ENCODE measurements at places on chromosomes 2 and 18. TPM values are rescaled to one million over a fixed set of nuclear protein-coding genes. Genes with fewer than 3 reads are reported as not detected.

DNA sequence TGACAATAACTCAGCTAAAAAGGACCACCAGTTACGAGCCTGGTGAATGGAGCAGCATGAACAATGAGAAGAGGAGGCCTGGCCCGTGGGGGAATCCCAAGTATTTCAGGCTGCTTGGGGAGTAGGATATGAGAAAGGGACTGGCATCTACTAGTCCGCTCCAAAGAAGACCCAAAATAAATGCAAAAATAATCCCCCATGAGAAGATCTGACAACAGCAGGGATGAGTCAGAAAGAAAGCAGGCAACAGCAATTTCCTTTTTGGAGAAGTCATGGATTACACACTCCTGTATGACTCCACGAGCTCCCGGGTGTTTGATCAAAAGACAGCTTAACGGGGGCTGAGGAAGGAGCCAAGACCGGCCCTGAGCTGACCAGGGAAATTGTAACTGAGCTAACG, 111.4 kb downstream of the SOX11 start:
- H3K4me3 ChIP-seq, result no peak overlapping the region
- no peaks in the 10 kb centered on the region for H3K36me3 ChIP-seq
- H3K27ac ChIP-seq, result no peak overlapping the region
- H3K4me1 ChIP-seq, result no peaks in the 10 kb centered on the region
- peak; percentile 69 for DNase-seq

Gene CTNNA2
- total RNA-seq, result not detected

GRCh38 chr18:35387152-35387571, 10.0 kb upstream of the ZNF396 start:
- DNase-seq, result no peak
- H3K36me3 ChIP-seq, result no peaks in the 10 kb centered on the region
- H3K27ac ChIP-seq, result no peak overlapping the region
- peaks cover 51% of the 10 kb centered on the region for H3K27me3 ChIP-seq
- H3K4me3 ChIP-seq, result no peak overlapping the region

GRCh38 chr2:100939445-100939844, 62.6 kb upstream of the RPL31 start:
- no peak overlapping the region for H3K4me3 ChIP-seq
- peaks cover 7% of the 10 kb centered on the region for H3K4me1 ChIP-seq
- H3K27me3 ChIP-seq, result no peaks in the 10 kb centered on the region
- no peaks in the 10 kb centered on the region for H3K36me3 ChIP-seq
- no peak overlapping the region for H3K27ac ChIP-seq

- H3K27me3 ChIP-seq, result no peaks in the 10 kb centered on the region
- no peak overlapping the region for H3K27ac ChIP-seq
- no peak for DNase-seq
- no peaks in the 10 kb centered on the region for H3K36me3 ChIP-seq
Observed at GRCh38 chr2:239828192-239828972, 196.8 kb downstream of the NDUFA10 start.

Gene CENPA
- 59.2 TPM for total RNA-seq
